ENCODE measurements at places on chromosomes 16 and 17.

GRCh38 chr17:77444628-77444983 is 303.8 kb downstream of the SEC14L1 start:
- DNase-seq = no peak

- DNase-seq = no peak
Observed at GRCh38 chr16:86046667-86047270, 147.8 kb downstream of the IRF8 start.

DNA sequence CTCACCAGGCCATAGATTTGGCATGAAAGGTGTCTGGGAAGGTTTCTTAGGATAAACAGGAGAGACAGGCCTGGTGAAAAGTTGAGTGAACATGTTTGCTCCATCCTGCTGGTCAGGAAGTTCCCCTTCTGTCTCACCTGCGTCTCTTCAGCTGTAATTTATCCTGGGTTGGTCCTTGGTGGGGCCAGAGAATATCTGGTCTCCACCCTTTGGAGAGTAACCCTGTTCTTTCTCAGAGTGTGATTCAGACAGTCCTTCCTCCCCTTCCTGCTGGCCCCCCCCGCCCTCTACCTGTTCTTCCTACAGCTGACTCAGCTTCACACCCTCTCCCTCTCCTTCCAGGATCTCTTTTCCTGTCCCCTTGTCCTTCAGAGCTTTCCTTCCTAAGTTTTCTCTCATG is 17.1 kb downstream of the MINK1 start:
- DNase-seq = no peak

DNA sequence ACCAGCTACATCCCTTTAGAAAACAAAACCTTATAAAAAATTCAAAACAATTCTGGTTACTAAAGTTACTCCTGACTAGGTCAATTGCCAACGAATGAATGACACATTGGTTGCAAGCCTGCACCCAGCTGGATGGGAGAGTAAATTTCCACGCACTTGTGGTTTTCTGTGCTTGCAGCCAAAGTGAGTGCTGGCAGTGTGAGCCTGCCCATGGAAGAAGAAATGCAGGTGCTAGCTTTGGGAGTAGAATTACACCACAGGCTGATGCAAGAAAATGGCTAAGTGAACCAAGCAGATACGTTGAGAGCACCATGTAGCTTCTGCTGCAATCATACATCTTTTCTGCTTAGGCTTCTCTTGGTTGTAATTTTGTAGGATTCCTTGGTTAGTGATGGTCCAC is 74.6 kb downstream of the SYCE1L start:
- DNase-seq = no peak

DNA sequence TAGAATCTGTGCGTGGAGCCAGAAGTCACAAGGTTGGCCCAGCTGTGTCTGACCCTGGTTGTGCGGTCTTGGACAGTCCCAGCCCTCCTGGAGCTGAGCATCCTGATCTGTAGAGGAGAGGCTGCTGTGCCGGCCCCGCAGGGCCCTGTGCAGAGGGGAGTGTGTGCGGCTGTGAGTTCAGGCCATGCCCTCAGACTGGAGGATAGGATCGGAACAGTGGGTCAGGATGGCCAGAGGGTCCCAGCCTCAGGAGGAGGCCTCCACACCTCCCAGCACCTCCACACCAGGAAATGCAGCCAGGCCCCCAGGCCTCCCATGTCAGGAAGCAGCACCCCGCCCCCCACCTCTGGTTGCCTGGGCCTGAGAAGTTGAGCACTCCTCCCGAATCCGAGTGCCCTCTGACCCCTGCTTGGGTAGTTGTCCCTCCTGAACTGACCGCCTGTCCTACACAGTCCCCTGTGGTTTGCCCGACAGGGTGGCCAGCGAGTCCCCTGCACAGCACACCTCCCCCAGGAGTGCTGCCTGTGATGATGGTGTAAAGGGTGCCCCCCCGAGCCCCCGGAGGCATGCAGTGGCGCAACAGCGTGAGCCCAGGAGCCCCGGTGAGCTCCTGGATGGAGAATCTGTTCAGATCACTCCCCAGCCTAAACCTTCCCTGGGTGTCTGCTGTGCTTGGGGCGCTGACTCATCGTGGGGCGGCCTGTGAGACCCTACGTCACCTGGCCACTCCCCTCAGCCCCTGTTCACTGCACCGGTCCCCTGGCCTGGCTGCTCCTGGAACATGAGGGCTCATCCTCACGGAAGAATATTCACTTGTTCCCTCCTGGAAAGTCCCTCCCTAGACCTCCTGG is 285.2 kb downstream of the SEC14L1 start:
- no peak for DNase-seq

DNA sequence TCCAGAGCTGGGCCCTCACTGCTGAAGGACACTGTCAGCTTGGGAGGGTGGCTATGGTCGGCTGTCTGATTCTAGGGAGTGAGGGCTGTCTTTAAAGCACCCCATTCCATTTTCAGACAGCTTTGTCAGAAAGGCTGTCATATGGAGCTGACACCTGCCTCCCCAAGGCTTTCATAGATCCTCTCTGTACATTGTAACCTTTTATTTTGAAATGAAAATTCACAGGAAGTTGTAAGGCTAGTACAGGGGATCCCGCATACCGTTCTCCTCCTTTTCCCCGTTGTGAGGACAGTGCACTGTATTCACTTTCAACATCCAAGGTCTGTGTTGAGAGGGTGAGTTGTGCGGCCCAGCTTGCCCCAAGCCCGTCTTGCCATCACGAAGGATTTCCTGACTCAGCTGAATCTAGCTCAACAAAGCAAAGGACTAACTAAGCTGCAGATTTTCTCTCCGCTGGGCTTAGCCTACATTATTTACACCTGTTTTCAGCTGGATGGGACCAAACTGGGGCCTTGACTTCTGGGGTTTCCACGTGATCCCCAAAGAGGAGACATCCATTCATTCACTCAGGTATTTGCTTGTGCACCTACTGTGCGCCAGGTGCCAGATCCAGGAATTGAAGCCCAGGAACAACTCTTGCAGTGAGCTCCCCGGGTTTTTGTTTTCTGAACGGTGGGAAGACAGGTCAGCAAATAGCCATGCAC is 5.2 kb upstream of the TMEM235 start:
- DNase-seq = no peak

GRCh38 chr17:7018331-7018964 is 4.4 kb upstream of the BCL6B start:
- peak; percentile 58 for DNase-seq

DNA sequence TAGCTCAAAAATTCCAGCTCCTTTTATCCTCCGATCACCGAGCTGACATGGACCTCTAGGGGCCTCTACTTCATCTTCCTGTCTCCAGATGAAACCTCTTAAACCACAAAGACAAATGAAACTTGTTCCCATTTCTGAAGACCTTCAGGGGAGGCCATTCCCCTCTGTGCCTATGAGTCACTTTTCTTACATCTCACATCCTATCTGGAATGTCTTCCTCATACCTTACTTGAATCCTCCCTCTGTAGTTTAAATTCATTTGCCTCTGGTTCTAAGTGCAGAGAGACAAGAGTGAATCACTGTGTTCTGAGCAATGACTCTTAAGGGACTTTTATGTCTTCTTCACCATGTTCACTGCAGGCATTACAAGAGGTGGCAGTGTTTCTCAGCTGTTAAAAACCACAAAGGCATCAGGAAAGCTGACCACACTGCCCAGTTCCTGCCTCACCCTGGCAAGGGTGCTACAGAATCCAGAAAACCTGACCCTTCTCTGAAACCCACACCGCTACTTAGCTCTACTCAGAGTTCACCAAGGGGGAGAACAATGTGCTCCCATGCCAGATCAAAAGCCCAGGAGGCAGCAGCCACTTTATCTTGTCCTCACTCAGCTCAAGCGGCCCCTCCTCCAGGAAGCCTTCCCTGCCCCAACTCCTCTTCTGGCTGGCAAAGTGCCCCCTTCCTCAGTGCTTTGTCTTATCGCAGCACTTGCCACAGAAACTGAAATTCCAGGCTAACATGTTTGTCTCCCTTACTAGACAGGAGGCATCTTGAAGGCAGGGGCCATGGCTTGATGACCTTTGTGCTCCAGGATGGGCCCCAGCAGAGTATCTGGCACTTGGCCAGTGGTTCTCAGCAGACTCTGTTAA is 6.4 kb downstream of the CUEDC1 start:
- DNase-seq = peak; percentile 49

DNA sequence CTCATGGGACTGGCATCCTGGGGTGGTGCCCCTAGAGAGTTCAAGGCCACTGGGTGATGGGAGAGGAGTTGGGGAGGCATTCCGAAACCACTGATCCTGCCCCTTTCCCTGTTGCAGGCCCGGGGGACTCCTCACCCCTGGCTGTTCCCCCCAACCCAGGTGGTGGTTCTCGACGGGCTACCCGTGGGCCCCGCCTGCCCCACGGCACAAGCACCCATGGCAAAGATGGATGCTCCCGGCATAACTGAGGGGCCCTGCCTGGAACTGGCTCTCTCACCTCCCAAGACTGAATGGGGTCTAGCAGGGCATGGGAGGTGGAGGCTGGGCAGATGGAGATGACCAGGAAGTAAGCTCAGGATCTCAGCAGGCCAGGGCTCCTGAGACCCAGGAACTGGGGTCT is 6.6 kb downstream of the BTBD17 start:
- no peak for DNase-seq

DNA sequence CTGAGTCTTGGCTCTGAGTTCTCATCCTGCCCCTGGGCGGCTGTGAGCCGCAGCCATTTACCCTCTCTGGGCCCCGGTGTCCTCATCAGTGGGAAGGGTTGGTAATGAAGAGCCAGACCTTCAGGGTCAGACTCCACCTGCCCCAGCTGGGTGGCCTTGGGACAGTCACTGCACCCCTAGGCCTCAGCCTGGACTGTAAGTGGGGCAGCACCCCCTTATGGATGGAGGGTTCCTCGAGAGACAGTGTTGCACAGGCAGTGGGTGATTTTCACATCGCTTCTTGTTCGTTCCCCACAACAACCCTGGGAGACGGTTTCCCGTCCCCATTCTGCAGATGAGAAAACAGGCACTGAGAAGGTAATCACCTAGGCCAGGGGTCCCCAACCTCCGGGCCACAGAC is 60.5 kb downstream of the B9D1 start:
- DNase-seq = no peak

GRCh38 chr16:84597528-84597896 is 20.4 kb downstream of the COTL1 start:
- DNase-seq = no peak

GRCh38 chr16:51670527-51670926 is 519.5 kb upstream of the SALL1 start:
- DNase-seq = no peak

GRCh38 chr16:27188633-27189032 is 14.7 kb upstream of the KDM8 start:
- no peak for DNase-seq

DNA sequence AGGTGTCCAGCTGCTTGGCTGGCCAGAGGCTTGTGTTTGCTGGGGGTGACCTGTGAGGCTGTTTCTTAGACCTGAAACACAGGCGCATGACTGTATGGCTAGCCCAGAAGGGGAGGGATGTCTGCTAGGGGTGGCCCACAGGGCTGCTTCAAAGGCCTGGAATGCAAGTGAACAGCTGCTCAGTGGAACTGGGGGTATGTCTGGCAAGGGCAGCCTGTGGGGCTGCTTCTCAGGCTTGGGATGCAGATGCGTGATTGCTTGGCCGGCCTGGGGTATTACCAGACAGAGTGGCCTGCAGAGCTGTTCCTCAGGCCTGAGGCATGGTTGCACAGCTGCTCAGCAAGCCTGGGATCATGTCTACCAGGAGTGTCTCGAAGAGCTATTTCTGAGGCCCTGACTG is 20.5 kb downstream of the TANC2 start:
- DNase-seq = no peak

Measured in heart left ventricle (tissue), 16 donors.